ENCODE measurements at places on chromosomes 6 and 20.

DNA sequence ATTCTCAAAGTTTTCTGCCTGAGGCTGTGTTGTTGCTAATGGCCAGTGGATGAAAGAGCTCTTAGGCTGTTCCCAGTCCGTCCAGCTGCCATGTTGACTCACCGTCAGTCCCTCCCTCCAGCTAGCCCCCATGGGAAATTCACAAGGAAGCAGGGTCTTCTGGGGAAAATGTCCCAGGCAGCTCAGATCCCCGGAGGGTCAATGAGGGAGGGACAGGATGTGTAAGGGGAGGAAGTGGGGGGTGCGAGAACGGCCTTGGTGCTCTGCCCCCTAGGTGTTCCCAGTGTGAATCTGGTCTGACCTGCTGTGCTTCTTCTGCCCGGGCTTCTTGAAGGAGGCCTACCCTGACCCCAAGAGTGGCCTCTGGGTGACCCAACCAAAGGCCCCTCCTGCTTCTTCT, 65.9 kb downstream of the CEBPB start:
- no peak for DNase-seq

GRCh38 chr20:50969912-50970311, 11.3 kb downstream of the MOCS3 start:
- no peak for DNase-seq

DNA sequence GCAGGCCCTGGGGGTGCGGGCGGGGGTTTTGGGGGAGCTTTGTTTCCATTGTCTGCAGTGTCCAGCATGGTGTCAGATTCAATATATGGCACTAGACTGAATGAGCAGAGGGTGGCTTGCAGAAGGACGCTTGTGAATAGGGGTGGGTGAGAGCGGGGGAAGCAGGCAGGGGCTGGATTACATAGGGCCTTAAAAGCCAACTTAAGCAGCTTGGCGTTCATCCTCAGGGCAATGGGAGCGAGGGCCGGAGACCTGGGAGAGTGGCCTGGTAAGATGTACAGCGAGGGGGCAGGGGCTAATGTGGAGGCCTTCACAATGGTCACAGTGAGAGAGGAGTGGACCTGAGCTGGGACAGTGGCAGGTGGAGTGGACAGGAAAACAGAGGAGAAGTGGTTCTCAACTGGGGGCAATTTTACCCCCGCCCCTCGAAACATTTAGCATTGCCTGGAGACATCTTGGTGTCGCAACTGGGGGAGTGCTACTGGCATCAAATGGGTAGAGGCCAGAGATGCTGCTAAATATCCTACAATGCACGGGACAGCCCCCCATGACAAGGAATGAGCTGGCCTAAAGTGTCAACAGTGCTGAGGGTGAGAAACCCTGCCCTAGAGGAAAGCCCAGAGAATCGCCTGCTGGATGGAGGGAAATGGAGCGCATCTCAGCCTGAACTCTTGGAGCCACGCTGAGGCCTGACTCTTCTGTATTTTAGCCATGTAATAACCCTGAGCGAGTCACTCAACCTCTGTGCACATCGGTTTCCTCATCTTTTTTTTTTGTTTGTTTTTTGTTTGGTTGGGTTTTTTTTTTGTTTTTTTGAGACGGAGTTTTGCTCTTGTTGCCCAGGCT, 15.1 kb upstream of the BAK1 start:
- DNase-seq, result no peak

GRCh38 chr20:17452441-17452840, 78.7 kb downstream of the BFSP1 start:
- no peak for DNase-seq

GRCh38 chr20:50199703-50200102, 9.1 kb downstream of the CEBPB start:
- no peak for DNase-seq
